ENCODE measurements at places on chromosomes 2 and 18. TPM values are rescaled to one million over a fixed set of nuclear protein-coding genes. Genes with fewer than 3 reads are reported as not detected.

The IL36B gene
- not detected for total RNA-seq

DNA sequence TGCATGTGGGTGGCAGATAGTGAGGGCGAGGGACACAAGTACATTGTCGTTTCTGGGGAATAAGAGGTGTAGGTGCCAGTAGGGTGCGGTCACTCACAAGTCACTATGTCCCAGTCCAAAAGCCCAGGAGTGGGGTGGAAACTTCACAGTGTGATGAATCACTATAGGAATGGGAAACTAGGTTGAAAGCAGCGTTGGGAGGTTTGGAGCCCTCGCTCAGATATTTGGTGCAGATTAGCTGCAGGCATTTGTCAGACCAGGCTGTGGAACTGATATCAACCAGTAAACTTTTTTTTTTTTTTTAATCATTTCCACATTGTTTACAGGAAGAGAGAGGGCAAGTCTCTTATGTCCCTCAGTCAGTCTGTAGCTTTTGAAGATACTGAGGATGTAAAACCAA lies 121.8 kb downstream of the CERS6 start:
- H3K27ac ChIP-seq, result no peak overlapping the region
- peaks cover 34% of the 10 kb centered on the region for H3K4me1 ChIP-seq
- H3K4me3 ChIP-seq, result no peak overlapping the region
- no peaks in the 10 kb centered on the region for H3K27me3 ChIP-seq
- DNase-seq, result no peak

- no peak for DNase-seq
- H3K36me3 ChIP-seq, result no peaks in the 10 kb centered on the region
- no peak overlapping the region for H3K4me3 ChIP-seq
- no peak overlapping the region for H3K27ac ChIP-seq
Observed at GRCh38 chr2:62248226-62248625, 52.3 kb downstream of the B3GNT2 start.

DNA sequence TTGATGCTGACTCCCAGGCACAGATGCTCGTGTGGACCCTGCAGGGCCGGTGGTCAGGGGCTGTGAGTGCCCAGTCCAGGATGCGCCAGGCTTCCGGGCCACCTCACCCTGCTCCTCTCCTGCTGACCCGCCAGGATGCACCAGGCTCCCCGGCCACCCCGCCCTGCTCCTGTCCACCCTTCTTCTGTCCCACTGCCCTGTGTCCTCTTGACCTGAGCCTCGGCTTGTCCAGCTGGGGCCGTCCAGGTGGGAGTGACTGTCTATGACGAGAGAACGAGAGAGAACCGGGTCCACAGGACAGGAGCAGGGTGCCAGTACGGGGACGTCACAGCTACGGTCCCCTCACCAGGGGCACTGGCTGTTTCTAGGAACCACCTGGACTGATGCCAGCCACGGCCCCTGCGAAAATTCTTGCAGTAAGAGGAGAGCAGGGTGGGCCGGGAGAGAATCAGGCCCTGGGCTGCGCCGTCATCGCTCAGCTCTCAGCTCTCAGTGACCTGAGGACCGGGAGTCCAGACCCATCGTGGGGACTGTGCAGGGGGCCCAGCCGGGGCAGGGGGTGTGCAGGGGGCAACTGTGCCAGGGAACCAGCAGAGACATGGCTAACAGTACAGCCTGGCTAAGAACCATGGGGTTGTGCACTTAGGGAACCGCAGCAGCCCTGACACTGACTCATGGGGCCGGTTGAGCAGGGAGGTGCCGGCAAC lies 12.9 kb upstream of the NFATC1 start:
- no peak overlapping the region for H3K4me3 ChIP-seq
- no peak for DNase-seq
- no peak overlapping the region for H3K27ac ChIP-seq
- H3K27me3 ChIP-seq, result no peaks in the 10 kb centered on the region

- no peaks in the 10 kb centered on the region for H3K36me3 ChIP-seq
- H3K27ac ChIP-seq, result no peak overlapping the region
- no peaks in the 10 kb centered on the region for H3K27me3 ChIP-seq
- no peak for DNase-seq
- no peak overlapping the region for H3K4me3 ChIP-seq
- no peaks in the 10 kb centered on the region for H3K4me1 ChIP-seq
Observed at GRCh38 chr2:235142601-235143000, 190.8 kb downstream of the SH3BP4 start.

DNA sequence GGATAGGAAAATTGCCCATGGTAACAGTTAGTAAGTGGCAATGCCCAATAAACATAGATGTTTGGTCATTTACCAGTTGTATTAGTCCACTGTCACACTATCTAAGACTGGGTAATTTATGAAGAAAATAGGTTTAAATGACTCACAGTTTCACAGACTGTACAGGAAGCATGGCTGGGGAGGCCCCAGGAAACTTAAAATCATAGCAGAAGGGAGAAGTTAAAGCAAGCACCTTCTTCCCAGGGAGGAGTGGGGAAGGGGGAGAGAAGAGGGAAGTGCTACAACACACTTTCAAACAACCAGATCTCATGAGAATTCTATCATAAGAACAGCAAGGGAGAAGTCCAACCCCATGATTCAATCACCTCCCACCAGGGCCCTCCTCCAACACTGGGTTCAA lies 23.4 kb downstream of the NR4A2 start:
- no peak overlapping the region for H3K27ac ChIP-seq
- no peak for DNase-seq
- no peaks in the 10 kb centered on the region for H3K4me1 ChIP-seq
- no peaks in the 10 kb centered on the region for H3K27me3 ChIP-seq

The LYG1 gene
- total RNA-seq, result 2.5 TPM

The FSHR gene
- total RNA-seq, result not detected

DNA sequence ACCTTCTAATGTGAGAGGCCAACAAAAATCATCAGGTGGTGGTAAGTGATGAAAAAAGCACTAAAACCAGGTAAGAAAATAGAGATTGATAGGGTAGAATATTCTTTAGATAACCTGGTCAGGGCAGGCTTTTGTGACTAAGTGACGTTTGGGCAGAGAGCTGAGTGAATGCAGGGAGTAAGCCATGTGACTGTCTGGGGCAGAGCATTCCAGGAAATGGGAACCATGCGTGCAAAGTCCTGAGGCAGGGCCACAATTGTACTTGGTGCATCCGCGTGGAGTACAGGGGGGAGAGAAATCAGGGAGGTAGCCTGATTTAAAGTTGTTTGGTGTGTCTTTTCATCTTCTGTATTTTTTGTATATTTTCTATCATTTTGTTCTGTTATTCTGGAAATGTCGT lies 102.5 kb downstream of the LYPD6B start:
- no peaks in the 10 kb centered on the region for H3K36me3 ChIP-seq
- H3K4me3 ChIP-seq, result no peak overlapping the region
- no peaks in the 10 kb centered on the region for H3K4me1 ChIP-seq
- no peaks in the 10 kb centered on the region for H3K27me3 ChIP-seq
- no peak for DNase-seq

The MOGAT1 gene
- not detected for total RNA-seq

The MYCN gene
- not detected for total RNA-seq

GRCh38 chr2:39492095-39492590 lies 55.1 kb upstream of the MAP4K3 start:
- no peaks in the 10 kb centered on the region for H3K36me3 ChIP-seq
- DNase-seq, result no peak
- no peak overlapping the region for H3K4me3 ChIP-seq

DNA sequence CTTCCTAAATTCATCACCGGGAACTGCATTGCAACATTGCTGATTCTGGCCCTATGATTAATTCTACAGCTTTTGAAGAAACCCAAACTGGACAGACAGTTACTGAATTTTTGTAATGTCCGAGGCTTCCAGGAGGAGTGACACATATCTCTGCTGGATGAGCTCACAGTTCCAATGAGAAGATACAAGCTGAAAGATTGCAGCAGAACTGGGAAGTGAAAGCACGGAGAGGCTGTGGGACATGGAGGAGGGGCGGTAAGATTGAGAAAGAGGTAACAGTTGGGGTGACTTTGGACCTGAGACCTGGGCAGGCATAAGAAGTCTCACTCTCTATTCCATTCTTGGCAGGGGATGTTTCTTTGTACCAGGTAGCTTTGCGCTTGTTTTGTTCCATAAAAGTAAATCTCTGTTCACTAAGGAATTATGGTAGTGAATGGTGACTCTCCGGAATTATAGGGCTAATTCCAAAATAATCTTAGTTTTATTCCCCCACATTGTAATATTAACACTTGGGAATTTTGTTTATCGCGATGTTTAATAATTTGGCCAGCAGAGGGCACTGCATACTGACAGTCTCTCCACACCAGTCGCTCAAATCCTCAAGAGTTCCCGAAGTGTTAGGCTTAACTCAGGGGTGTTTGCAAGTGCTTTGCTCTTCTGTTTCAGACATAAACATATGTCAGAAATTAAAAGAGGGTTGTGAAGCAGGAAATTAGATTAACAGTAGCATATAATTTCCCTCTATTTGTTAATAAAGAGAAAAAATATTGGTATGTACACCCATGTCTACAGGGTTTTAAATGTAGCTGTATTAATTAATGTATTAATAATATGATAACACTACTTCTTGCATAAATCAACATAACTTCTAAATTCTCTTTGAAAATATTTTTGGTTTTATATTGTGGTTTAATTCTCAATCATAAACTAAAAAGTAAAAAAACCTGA lies 201.4 kb downstream of the SOCS6 start:
- H3K27me3 ChIP-seq, result no peaks in the 10 kb centered on the region
- H3K36me3 ChIP-seq, result no peaks in the 10 kb centered on the region
- no peak overlapping the region for H3K27ac ChIP-seq
- no peaks in the 10 kb centered on the region for H3K4me1 ChIP-seq

- no peaks in the 10 kb centered on the region for H3K36me3 ChIP-seq
- H3K27me3 ChIP-seq, result no peaks in the 10 kb centered on the region
- no peaks in the 10 kb centered on the region for H3K4me1 ChIP-seq
- no peak overlapping the region for H3K4me3 ChIP-seq
- H3K27ac ChIP-seq, result no peak overlapping the region
Observed at GRCh38 chr18:24322584-24323136, 75.0 kb downstream of the OSBPL1A start.

The ANO7 gene
- total RNA-seq, result 0.81 TPM

DNA sequence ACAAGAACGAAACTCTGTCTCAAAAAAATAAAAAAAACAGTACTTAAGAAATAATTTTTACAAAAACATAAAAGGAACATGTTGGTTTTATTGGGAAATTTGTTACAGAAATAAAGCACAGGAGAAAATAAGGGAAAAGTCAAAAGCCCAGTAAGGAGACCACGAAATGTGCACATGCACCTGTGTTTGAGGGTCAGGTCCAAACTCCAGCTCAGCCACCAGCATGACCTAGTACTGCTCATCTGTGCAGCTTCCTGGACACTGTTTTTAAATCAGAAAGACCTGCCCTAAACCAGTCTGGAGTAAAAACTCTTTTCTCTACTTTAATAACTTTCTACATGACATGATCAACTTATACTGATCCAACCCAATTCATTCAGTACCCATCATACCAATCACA lies 21.2 kb downstream of the RNF149 start:
- H3K27ac ChIP-seq, result no peak overlapping the region
- DNase-seq, result no peak
- no peak overlapping the region for H3K4me3 ChIP-seq
- peaks cover 59% of the 10 kb centered on the region for H3K36me3 ChIP-seq

The ASB18 gene
- total RNA-seq, result not detected

- no peak for DNase-seq
- H3K27ac ChIP-seq, result no peak overlapping the region
- no peaks in the 10 kb centered on the region for H3K4me1 ChIP-seq
- peaks cover 5% of the 10 kb centered on the region for H3K36me3 ChIP-seq
Observed at GRCh38 chr2:159775021-159775420, 23.0 kb downstream of the CD302 start.

DNA sequence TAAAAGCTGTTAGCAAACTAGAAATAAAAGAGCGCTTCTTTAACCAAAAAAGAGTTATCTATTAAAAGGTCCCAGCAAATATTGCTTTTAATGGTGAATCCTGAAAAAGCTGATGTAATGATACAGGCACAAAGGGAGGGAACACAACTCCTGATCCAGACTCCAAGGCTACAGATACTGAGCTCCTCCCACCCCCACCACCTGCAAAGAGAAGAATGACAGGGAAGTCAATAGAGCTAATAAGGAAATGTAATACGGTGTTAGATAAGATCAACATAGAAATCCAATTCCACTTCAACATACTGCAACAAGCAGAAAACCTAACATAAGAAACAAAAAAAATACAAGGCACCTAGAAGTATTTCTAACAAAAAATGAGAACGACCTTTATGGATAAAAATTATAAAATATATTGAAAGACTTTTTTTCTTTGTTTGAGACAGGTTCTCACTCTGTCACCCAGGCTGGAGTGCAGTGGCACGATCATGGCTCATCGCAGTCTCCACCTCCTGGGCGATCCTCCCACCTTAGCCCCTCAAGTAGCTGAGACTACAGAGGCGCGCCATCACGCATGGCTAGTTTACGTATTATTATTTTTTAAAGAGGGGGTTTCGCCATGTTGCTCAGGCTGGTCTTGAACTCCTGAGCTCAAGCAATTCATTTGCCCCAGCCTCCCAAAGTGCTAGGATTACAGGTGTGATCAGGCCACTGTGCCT lies 192.2 kb downstream of the HDAC4 start:
- no peaks in the 10 kb centered on the region for H3K27me3 ChIP-seq
- peaks cover 31% of the 10 kb centered on the region for H3K4me1 ChIP-seq
- no peaks in the 10 kb centered on the region for H3K36me3 ChIP-seq

- H3K27ac ChIP-seq, result no peak overlapping the region
- DNase-seq, result no peak
- no peaks in the 10 kb centered on the region for H3K27me3 ChIP-seq
- no peaks in the 10 kb centered on the region for H3K4me1 ChIP-seq
Observed at GRCh38 chr18:52995875-52996274, 655.9 kb downstream of the DCC start.

GRCh38 chr18:57915865-57916582 lies 112.9 kb upstream of the ATP8B1 start:
- H3K27me3 ChIP-seq, result no peaks in the 10 kb centered on the region
- DNase-seq, result no peak
- no peak overlapping the region for H3K4me3 ChIP-seq
- no peaks in the 10 kb centered on the region for H3K4me1 ChIP-seq

DNA sequence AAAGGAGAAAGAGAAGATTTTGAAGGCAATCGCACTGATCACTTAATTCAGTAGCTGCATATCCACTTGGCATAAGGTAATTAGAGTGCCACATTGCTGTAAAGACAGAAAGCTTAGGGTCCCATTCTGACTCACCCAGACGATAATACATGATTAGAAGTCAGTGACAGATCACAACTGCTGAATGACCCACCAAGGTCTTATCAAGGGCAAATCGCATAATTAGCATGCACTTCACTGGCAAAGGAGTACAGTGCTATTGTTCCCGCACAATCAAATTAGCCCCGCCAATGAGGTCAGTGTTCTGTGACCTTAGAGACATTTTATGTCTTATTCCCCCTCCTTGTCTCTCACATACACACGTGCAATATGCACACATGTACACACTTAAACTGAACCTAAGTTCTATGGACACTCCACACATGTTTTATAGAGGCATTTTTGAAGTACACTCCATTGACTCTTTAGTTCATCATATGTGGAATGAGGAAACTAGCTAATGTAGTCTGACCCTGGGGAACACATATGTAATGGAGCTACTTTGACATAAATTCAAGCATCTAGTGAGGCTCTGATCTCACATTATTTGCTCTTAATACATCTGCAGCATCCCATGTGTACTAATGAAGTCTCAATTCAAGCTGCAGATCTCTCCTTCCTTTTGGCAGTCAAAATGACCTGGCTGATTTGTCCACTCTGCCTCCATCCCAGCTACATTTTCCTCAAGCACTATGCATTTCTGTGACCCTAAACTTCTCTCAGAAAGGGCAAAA lies 673.8 kb upstream of the FANCL start:
- DNase-seq, result no peak
- no peak overlapping the region for H3K4me3 ChIP-seq
- no peaks in the 10 kb centered on the region for H3K27me3 ChIP-seq
- no peaks in the 10 kb centered on the region for H3K4me1 ChIP-seq

Measured in CD4-positive, alpha-beta memory T cell (primary cell).